ENCODE measurements at places on chromosomes 16 and 17.
A peak's percentile ranks its signal among the peaks of the same experiment; 100 is the strongest.

- no peak for DNase-seq
Measured at GRCh38 chr17:36749493-36749892, 148.1 kb downstream of the MRM1 start.

GRCh38 chr17:55898195-55898594, 147.3 kb downstream of the PCTP start:
- DNase-seq: no peak

DNA sequence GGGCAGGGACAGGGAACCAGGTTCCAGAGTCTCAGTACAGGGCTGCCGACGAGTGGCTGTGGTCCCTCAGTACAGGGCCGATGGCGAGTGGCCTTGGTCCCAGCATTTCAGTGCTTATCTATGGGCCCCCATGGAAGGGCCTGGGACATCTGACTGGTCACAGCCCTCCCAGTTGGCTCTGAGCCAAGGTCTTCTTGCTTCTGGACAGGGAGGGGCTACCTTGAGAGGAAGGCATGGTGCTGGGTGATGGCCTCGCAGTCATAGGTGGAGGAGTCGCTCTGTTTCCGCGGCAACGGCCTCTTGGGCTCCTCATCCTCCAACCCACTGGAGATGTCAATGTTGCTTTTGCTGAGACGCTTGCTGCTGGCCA, 32.5 kb downstream of the PIMREG start:
- no peak for DNase-seq

DNA sequence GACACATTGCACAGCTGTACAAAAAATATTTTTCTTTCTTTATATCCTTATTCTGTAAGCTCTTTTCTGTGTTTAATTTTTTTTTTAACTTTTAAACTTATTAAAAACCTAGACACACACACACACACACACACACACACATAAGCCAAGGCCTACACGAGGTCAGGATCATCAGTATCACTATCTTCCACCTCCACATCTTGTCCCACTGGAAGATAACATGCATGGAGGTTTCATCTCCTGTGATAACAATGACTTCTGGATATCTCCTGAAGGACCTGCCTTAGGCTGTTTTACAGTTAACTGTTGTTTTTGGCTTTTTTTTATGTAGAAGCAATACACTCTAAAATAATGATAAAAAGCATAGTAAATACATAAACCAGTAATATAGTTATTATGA, 71.2 kb downstream of the TNRC6C start:
- DNase-seq: no peak

GRCh38 chr17:82180776-82181528, 31.7 kb downstream of the CCDC57 start:
- no peak for DNase-seq

GRCh38 chr16:2529061-2529931, 1.9 kb downstream of the CEMP1 start:
- DNase-seq: no peak

DNA sequence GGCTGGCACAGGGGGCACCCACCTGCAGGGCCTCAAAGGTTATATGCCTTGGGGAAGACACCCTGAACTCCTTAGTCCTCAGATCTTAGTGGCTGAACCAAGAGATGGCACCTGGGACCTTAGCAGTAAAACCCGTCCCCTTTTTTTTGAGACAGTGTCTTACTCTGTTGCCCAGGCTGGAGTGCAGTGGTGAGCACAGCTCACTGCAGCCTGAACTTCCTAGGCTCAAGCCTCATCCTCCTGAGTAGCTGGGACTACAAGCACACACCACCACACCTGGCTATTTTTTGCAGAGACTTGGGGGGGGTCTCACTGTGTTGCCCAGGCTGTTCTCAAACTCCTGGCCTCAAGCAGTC, 237.2 kb downstream of the MRTFB start:
- DNase-seq: no peak

GRCh38 chr16:14029658-14030057, 41.5 kb upstream of the MRTFB start:
- DNase-seq: no peak

DNA sequence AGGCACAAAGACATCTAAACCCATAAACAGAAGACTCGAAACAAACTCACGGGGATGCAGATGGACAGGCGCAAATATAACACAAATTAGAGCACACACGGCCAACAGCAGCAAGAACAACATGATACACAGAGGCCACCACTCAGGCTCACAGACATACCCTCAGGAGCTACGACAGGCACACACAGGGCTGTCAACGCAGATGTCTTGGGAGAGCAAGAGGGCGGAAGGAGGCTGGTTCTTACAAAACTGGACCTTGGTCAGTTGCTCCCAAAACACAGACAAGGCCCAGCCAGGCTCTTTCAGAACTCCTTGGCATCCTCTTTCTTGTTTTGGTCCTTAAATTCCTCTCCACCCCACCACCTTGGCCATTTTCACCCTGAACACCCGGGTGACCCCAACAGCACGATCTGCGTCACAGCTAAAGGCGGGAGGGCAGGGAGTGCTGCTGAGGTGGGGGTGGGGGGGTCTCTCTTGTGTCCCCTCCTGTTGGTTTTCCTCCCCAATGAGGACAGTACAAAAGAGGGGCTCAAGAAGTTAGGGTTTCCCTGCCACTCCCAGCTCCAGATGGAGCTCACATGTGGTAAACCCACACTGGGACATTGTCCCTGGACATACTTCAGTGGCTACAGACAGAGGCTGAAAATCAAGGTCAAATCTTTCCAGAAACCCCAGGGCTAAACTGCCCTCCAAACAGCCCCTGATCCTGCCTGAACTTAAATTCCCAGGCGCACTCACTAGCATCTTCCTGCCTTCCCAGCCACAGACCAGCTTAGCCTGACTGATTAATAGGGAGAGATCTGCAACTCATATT, 221.3 kb downstream of the C16orf78 start:
- DNase-seq: no peak

- DNase-seq: no peak
Measured at GRCh38 chr16:79605999-79606398, 5.5 kb upstream of the MAF start.

GRCh38 chr17:16920628-16921020, 51.3 kb downstream of the TNFRSF13B start:
- peak; percentile 15 for DNase-seq

- DNase-seq: no peak
Measured at GRCh38 chr17:41407226-41407625, 9.8 kb upstream of the KRT31 start.

DNA sequence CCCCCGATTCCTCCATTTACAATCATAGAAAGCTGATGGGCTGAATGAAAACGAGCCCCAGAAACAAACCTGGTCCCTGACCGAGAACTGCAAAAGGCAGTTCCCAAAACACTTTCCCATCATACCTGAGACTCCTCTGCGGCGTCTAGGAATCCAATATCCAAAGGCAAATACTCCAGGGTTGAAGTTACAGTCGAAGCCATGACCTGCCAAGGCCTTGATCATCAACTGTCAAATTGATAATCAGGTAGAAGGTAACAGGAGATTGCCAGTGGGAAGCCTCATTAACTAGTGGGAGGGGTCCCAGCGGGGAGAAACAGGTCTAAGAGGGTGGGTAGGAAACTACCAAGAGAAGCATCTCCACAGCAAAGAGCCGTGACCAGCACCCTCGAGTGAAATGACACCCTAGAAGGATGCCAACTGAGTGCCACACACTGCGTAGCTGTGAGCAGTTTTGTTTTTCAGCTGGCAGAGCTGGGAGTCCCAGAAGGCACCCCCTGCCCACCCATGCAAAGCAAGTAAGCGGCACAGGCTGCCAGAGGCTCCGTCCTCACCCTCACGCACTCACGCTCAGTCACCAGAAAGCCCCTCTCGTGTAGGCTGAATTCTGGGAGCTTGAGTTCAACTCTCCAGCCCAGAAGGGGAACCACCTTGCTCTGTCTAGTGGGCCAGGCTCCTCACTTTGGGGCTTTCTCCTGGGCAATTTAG, 146.1 kb downstream of the GAS7 start:
- DNase-seq: no peak

- DNase-seq: no peak
Measured at GRCh38 chr16:81514041-81514559, 69.5 kb downstream of the CMIP start.
